ENCODE measurements at places on chromosomes 7 and 10. TPM values are rescaled to one million over a fixed set of nuclear protein-coding genes. Genes with fewer than 3 reads are reported as not detected.

DNA sequence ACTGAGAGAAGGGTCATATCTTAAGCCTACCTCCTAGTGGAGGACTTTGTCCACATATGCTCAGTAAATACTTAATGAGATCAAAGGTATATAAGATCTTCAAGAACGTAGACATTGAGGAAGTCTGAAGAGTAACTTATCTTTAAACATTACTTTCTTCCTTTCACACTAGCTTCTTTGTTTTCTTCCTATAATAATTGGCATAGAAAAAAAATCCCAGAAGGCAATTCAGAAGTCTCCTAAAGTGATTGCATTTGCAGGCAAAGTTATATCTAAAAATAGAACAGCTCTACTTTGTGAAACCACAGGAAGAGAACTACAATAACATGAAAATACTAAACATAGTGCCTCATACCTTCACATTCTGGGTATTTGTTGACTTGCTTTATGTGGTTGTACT is 150.4 kb downstream of the PPP1R3A start:
- H3K27ac ChIP-seq = no peak overlapping the region
- H3K4me3 ChIP-seq = no peak overlapping the region
- DNase-seq = no peak
- no peaks in the 10 kb centered on the region for H3K36me3 ChIP-seq

- H3K27ac ChIP-seq = no peak overlapping the region
- no peak overlapping the region for H3K4me3 ChIP-seq
- peaks cover 12% of the 10 kb centered on the region for H3K4me1 ChIP-seq
- DNase-seq = no peak
- peaks cover 2% of the 10 kb centered on the region for H3K27me3 ChIP-seq
Measured at GRCh38 chr10:132560241-132560731, 22.7 kb downstream of the INPP5A start.

GRCh38 chr7:44117801-44118429 is 5.4 kb downstream of the POLD2 start:
- H3K36me3 ChIP-seq = peaks cover 32% of the 10 kb centered on the region
- peaks cover 36% of the 10 kb centered on the region for H3K4me1 ChIP-seq
- H3K4me3 ChIP-seq = no peak overlapping the region
- no peak for DNase-seq
- H3K27me3 ChIP-seq = no peaks in the 10 kb centered on the region
- H3K27ac ChIP-seq = no peak overlapping the region

DNA sequence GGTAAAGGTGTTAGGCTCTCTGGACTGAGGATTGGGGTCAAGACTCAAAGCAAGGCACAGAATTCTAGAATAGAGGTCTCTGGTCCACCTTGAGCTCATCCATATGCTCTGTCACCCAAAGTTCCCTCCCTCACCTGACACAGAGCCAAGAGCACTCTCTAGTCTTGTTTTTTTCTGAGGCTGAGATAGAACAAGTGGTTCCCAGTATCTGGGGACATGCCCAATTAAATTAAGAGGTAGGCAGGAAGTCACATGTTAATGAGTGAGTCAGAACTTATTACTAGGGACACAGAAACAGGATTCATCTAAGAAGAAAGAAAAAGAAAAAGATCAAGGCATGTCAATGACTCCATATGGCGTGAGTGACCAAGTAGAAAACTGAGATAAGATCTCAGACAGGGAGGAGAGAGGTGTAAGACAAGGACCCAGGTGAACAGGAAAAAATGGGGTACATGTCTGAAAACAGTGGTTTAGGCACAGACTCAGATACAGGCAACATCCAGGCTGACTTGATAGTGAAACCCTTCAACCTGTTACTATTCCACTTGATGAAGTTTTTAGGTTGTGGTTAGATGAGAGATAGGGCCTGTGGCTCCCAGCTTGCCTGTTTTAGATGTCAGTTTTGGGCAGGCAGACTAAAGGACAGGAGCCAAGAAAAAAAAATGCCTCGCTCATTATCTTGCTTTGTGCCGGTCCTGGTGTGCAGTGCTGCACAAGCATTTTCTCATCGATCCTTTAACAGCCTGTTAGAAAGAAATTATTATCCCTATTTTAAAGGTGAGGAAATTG is 609.9 kb downstream of the CCSER2 start:
- no peaks in the 10 kb centered on the region for H3K27me3 ChIP-seq
- H3K27ac ChIP-seq = no peak overlapping the region
- no peak overlapping the region for H3K4me3 ChIP-seq
- DNase-seq = no peak
- no peaks in the 10 kb centered on the region for H3K36me3 ChIP-seq

The CLDN4 gene
- total RNA-seq = 0.12 TPM

Data from activated CD8-positive, alpha-beta memory T cell treated with anti-CD3 and anti-CD28 coated beads, Interleukin-2, amount 10 ng/mL, durations not matched to agents 7 days and 5 days (primary cell).